HCT116 (cell line): ENCODE measurements at places on chromosomes 6 and 20.

DNA sequence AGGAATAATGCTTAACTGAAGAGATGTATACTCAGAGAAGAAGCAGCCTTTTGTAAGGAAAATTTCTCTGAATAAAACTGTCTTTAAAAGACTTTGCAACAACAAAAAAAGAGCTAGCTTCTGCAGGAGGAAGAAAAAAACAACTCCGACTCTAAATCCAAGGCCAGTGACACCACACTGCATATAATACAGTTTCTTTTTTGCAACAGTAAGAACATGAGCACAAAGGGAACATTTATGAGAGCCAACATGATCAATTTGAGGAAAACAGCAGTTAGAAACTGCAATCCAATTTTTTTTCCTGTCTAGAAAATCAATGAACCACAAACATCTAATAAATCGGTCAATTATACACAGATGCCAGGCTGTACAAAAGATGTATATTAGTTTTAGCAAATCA, 42.9 kb upstream of the UST start:
- DNase-seq = no peak

- no peak for DNase-seq
Measured at GRCh38 chr20:50089787-50090177, 23.2 kb downstream of the UBE2V1 start.

DNA sequence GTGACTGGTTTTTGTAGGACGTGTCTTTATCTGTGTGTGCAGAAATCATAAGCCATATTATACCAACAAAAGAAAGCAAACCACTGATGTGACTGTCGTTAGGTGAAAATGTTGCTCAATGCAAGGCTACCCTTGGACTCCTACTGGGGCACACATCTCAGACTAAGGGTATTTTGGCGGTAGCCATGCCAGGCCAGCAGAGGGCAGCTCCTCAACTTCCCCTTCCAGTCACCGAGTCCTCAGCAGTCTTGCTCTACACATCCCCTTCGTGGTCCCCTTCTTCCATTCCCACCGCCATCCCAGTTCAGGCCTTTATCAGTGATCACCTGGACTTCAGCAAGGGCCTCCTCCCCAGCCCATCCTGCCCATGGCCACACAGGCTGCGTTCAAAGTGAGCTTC, 113.7 kb upstream of the GGTLC1 start:
- DNase-seq = no peak

GRCh38 chr20:40778894-40779496, 90.0 kb upstream of the MAFB start:
- no peak for DNase-seq

GRCh38 chr20:46357030-46357514, 48.8 kb upstream of the CDH22 start:
- no peak for DNase-seq

- DNase-seq = no peak
Measured at GRCh38 chr6:25542984-25543910, 108.8 kb upstream of the SCGN start.

- no peak for DNase-seq
Measured at GRCh38 chr20:6718662-6719368, 48.7 kb upstream of the BMP2 start.

DNA sequence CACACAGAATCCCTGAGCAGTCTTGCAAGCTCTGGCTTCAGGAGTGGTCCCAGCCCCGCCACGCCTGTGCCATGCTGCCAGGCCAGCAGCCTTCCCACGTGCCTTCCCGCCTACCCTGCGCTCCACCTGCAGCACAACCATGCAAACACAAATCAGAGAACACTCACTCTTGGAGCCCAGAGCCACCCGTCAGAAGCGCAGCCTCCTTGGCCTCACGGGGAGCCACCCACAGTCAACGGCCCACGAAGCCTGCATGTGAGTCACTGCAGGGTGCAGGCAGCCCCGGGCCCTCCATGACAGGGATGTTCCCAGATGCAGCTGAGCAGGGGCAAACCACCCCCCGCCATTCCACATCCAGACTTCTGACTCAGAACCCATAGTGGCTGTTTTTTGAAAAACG, 217.0 kb downstream of the DLL1 start:
- no peak for DNase-seq

DNA sequence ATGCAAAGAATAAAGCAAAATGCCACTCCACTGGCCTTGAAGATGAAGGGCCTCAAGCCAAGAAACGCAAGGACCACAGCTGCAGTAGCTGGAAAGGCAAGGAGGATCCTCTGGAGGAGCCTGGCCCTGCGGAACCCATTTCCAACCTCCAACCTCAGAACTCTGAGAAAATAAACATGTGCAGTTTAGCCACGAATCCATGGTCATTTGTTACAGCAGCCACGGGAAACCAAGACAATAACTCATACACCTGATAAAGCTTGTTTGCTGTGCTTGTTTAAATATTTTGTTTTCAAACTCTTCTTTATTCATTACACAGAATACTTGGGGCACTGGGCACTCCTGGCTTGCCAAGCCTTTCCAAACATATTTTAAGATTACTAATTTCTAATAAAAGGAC, 10.4 kb downstream of the SERPINB6 start:
- no peak for DNase-seq

GRCh38 chr6:68559716-68560115, 75.4 kb upstream of the ADGRB3 start:
- no peak for DNase-seq
